ENCODE measurements at places on chromosomes 5 and 9.
A peak's percentile ranks its signal among the peaks of the same experiment; 100 is the strongest.

GRCh38 chr9:112852741-112853504 lies 37.8 kb downstream of the SLC46A2 start:
- no peak for DNase-seq

DNA sequence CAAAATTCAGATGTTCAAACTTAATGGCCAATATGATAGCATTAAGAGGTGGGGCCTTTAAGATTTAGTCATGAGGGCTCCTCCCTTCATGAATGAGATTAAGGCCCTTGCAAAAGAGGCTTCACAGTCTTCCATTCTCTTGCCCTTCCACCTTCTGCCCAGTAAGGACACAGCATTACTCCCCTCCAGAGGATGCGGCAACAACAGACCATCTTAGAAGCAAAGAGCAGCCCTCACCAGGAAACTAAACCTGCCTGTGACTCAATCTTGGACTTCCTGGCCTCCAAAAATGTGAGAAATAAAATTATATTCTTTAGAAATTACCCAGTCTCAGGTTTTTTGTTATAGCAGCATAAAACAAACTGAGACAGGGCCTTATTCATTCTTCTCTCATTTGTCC lies 8.2 kb downstream of the AP3B1 start:
- DNase-seq, result no peak

GRCh38 chr5:6302684-6303083 lies 75.7 kb downstream of the MED10 start:
- DNase-seq, result peak; percentile 5

DNA sequence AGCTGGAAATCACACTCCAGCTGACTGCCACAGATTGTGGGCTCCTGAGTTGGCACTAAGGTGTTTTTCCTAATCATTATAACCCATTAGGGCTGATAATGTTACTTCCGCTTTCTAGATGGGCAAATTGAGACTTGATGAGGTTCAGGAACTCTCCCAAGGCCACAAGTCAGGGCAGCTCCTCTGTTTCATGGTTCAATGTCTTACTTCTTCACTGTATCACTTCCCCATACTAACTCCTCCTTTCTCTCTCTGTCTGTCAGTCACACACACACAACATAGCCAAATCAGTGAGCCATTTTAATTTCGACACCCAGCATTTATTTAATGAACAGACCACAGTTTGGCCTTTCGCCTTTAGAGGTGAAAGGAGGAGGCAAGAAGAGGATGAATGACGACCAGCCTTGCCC lies 17.8 kb upstream of the TRAF1 start:
- no peak for DNase-seq

GRCh38 chr9:128702949-128703615 lies 779 bp downstream of the PKN3 start:
- DNase-seq, result no peak
